NCI-H2081 treated with DMSO at 0.1 percent for 48 hours (cell line): ENCODE measurements at places on chromosomes 16 and 17.

GRCh38 chr17:78337244-78338109, 22.4 kb downstream of the SOCS3 start:
- DNase-seq = no peak

- DNase-seq = no peak
Observed at GRCh38 chr17:40361925-40362695, 2.4 kb downstream of the GJD3 start.

GRCh38 chr16:59988591-59988990, 1254.5 kb upstream of the GOT2 start:
- DNase-seq = no peak

DNA sequence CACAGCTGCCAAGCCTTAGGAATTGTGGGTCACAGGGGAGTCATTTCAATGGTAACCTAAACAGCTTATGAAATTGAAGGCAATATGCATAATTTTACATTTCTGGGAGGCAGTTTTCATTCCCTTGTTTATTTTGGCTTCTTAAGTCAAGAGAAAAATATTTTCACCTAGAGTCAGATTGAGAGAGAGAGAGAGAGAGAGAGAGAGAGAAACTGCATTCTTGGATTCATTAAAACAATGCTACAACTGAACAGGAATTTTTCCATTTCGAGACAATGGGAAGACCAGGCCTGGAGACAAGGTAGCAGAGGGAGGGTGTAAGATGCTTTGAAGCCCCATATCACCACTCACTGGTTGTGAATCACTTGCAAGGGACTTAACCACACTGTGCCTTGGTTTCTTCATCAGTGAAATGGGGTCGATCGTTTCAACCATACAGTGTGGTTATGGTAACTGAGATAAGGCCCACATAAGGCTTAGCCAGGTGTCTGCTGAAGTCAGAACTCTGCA, 224.7 kb upstream of the IRX3 start:
- no peak for DNase-seq

- no peak for DNase-seq
Observed at GRCh38 chr17:33786478-33786877, 468.6 kb upstream of the CCL2 start.

DNA sequence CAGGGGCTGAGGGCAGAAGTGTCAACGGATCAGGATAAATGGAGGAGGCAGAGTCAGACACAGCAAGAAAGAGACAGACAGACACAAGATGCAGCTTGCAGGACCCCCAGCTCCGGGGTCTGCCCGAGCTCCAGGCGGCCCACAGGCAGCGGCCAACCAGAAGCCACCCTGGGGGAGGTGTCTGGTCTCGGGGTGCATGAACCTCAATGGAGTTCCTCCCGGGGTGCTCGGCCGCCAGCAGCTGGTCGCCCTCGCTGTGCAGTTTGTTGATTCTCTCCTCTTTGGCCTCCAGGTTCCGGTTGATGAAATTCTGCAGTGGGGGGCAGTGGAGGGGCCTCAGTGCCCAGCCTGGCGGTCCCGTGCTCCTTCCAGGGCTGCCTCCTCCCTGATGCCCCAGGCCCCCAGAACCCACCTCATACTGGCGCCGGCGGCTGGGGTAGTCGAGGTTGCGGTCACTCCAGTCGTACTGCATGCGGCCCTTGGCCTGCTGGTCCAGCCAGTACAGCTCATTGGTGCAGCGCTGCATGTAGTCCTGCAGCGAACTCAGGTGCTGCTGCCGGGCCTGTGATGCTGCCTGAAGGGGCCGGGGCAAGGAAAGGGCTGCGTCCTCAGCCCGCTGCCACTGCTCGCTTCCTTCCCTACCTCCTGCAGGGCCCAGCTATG, 38.0 kb downstream of the PPL start:
- no peak for DNase-seq

- DNase-seq = no peak
Observed at GRCh38 chr17:82153745-82154375, 55.8 kb upstream of the FASN start.

- no peak for DNase-seq
Observed at GRCh38 chr16:51757505-51757904, 606.4 kb upstream of the SALL1 start.

DNA sequence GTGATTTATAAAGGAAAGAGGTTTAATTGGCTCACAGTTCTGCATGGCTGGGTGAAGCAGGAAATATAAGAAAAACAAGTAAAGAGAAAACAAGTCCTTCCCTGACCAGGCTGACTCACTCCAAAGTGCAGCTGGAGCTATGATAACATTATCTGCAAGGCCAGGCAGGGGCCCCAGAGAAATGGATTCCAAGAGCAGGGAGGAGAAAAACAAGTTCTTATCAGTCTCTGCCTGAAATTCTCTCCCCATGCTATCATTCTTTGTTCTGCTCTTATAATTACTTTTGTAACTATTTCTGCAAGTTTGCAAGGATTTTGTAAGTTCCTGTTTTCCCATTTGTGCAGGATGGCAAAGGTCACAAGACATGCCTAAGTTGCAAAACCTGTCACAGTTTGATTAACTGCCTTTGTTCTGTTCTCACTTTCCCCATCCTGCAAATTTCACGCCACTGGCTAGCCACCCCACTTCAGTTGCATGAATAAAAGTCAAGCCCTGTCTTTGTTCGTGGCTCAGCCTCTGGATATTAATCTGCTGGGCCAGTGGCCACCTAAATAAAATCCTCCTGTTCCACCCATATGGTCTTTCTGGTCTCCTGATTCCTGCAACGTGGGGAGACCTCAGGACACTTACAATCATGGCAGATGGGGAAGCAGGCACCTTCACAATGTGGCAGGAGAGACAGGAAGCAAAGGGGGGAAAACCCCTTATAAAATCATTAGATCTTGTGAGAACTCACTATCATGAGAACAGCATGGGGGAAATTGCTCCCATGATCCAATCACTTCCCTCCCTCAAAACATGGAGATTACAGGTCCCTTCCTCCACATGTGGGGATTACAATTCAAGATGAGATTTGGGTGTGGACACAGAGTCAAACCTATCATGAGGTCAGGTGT, 13.1 kb downstream of the ABCA9 start:
- no peak for DNase-seq

DNA sequence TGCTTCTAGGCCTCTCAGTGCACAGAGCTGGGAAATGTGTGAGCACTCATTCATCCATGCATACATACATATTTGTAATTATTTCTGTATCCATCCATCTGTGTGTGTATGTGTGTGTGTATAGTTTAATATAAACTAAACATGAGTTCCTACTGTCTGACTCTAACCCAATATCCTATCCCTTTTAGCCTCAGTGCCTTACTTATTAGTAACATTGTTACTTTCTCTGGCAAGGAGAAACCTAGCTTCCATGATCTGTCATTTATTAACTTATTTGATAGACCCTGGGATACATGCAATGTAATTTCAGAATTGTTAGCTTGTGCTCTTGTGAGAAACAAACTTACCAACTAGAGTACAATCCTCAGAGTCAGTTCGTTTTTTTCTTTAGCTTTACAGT, 59.0 kb upstream of the WSCD1 start:
- no peak for DNase-seq
